Cortex of kidney (tissue), 1 donor: ENCODE measurements at places on chromosomes 2 and 18.

DNA sequence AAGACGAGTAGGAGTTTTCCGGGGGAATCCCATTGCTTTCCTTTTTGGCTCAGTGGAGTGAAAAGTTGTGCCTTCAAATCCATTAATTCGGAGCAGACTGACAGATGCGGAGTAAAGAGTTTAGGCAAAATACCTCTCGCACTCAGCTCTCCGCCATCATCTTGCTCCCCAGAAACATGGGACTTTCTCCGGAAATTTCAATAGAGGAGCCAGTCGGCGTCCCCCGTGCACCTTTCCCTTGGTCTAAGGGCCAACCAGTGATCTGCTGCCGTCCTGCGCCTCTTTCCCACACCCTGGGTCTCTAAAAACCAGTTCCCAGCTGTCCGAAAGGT is 318 bp downstream of the TYW5 start:
- DNase-seq = no peak

- no peak for DNase-seq
Measured at GRCh38 chr2:139353874-139354273, 573.7 kb upstream of the NXPH2 start.

DNA sequence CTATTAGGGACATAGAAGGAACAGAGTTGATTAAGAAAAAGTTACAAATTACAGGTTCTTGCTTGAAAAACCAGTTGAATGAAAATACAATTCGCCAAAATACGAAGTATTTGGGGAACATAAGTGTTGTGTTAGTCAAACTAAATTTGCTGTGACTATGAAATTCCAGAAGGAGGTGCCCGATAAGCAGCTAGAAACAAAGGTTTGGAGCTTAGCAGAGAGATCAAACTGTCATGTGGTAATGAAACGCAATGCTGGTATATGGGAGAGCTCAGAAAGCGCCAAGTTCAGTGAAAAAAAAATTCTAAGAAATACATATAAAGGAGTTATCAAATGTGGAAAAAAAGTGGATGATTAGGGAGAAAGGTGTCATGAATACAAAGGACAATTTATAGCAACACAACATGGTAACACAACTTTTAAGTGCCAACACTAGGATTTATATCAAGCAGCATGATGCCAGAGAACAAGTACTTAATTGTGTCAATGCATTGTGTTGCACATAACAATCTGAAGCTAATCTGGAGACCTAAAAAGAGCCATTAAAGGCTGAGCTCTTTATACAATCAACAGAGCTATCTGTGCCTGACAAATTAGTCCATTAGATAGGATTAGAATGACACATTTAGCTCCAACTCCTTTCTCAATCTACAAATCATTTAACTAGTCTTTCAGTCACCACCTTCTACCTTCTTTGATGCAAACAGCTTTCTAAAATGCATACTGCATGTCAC is 31.2 kb downstream of the SMAD2 start:
- DNase-seq = no peak

DNA sequence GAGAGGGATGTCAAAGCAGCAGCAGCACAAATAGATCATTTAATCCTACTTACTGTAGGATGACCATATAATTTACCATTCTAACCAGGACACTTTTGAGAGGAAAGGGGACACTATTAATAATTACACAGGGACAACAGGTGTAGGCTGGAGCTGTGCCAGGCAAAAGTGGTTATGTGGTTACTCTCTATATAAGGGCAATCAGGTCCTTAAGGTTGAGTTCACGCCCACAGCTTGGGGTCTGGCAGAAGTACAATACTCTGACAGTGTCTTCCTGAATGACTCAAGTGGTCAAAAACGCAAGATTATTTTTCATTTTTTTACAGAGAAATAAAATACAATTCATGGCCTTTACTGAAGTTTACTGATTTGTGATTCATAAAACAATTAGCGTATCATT is 2.8 kb downstream of the PREPL start:
- no peak for DNase-seq

DNA sequence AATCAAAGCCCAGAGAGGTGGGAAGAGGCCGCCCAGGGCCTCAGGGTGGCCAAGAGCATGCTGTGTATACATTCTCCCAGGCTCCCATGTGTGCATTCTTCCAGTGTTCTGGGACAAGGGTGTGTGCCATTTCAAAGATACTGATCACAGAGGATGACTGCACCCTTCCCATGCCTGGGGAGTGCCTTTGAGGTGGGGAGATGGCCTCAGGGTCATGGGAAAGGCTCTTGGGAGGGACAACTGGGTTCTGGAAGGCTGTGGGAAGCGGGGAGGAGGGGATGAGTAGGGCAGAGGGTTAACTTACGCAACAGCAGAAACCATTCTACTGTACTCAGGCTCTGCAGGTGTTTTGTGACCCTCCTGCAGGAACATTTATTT is 40.9 kb downstream of the KLHL29 start:
- no peak for DNase-seq

DNA sequence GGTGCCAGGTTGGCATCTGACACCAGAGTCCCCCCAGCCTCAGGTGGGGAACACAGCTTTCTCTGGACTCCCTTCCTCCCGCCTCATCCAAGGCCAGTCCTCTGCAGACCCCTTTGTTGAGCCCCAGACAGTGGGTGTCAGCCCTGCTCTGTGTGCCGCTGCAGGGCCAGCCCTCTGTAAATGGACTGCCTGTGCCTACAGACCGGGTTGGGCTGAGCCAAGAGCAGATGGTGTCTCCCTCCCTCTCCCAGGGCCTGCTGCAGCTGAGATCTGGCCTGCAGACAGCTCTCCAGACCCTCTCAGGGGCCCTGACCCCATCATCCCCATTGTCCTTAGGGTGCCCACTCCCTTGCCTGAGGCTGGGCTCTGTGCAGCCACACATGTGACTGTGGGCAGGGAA is 160.8 kb downstream of the KLHL29 start:
- DNase-seq = no peak

- DNase-seq = no peak
Measured at GRCh38 chr18:5516841-5517240, 27.0 kb downstream of the EPB41L3 start.

GRCh38 chr18:9665314-9665713 is 42.8 kb upstream of the RAB31 start:
- no peak for DNase-seq

GRCh38 chr2:38056216-38056615 is 19.7 kb downstream of the CYP1B1 start:
- DNase-seq = no peak

GRCh38 chr18:26757263-26758019 is 108.1 kb downstream of the AQP4 start:
- DNase-seq = no peak

GRCh38 chr2:127256381-127256780 is 36.3 kb upstream of the CYP27C1 start:
- DNase-seq = no peak

GRCh38 chr2:126436411-126436810 is 219.5 kb upstream of the GYPC start:
- DNase-seq = no peak

DNA sequence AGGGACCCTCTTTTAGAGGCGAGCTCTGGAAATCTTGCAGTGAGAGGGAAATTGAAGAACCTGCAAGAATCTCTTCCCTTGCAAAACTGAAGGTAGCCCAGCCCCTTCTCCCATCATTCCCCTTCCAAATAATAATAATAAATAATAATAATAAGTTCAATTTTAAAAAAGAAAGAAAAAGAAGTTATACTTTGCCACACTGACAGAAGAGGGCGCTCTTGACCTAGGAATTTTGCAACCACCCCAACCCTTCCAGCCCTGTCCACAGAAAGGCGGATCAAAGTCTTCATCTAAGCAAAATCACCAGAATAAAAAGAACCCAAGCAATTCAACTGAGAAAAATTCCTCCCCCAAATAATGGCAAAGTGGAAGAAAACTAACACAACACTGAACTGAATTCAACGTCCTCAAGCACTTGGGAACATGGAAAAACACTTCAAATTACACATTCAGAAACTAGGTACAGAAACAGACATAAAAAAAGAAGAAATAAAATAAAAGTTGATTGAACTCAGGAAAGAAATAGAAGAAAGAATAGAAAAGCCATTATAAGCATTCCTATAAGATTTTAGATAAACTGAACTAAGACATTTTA is 98.9 kb upstream of the GLS start:
- DNase-seq = no peak

DNA sequence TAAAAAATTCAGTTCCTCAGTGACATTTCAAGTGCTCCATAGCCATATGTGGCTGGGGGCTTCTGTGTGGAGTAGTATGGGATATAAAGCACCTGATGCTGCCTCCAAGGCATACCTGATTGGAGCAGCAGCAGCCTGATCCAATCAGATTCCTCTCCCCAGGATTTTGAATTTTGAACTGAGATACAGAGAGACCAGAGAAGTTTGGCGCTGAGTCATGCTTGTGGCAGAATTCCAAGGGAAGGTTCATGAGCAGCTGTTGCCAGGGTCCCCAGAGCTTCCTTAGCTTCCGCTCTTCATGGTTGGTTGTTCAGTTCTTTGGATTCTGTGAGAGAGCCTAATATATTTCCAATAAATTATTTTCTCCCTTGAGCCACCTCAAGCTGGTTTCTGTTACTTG is 29.0 kb upstream of the CFAP36 start:
- DNase-seq = no peak

DNA sequence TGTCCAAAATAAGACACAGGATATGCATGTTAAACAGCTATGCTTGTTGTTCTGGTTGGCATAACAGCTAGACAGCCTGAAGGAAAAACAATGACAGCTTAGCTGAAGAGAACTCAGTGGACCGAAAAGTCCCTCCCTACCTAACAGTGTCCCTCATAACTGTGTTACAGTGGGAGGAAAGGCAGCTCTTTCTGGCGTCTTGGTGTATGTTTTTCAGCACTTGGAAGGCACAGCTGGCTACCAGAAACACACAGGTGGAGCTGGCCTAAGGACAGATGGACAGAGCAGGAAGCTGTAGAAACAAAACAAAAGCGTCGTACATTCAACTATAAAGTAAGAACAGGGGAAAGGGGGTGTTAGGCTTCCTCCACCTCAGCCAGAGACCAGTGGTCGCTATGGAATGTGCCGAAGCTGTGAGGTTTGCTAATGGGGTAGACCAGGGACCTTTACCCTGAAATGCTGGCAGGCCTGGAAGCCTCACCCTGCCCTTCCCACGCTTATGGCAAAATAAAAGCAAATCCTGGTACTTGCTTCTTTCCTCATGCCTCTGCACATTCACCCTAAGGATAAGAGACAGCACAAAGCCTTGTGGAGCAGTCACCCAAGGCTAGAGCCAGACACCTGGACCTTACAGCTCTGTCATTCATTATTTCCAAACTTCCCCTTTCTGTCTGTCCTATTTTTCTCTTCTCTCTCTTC is 103.5 kb upstream of the TRIB2 start:
- no peak for DNase-seq

DNA sequence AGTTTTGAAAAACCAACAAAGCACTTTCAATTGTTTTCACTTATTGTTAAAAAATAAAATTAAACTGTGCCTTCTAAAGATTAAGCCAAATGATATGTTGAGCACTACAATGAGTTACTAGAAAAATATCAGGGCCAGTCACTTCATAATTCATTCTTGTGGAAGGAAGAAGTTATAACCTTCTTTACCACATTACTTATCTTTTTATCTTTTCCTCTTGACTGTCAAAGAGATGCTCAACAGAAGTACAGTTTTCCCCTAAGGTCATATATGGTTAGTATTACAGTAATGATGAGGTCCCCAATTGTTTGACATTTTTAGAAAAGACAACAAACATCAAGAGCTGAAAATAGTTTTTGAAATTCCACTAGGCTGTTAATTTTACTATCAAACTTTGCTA is 9.4 kb downstream of the PELI1 start:
- DNase-seq = no peak

DNA sequence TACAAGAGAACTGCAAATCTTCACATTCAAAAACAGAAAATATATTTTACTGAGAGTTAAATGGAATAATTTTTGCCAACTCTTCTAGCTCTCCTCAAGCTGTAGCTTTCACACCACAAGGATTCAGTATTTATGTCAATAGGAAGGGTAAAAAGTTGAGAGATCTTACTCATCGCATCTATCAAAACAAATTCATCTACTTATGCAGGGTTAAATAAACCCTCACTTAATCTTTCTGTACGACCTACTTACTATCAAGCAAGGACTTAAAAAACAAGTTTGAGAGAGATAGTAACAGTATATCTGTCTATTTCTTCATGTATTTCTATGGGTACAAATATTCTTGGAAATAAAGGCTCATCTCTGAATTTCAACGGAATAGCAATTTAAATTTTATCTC is 35.5 kb downstream of the SIGLEC15 start:
- DNase-seq = no peak

- no peak for DNase-seq
Measured at GRCh38 chr2:113716291-113716690, 40.2 kb downstream of the SLC35F5 start.

DNA sequence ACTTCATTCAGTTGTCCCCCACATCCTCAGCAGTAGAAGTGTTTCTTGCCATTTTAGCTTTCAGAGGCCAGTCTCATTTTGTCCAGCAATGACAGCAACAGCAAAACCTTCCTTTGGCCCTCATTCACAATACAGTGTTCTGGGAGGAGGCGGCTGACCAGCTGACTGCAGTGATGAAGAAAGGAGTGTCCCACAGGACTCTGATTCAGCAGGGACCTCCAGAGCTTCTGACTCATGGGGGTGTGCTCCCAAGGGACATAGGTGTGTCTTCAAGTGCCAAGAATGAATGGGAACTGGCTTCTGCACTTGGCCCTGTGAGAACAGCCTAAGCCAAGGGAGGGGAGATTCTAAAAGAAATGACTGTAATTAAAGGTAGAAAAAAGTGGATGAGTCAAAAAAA is 147.0 kb upstream of the PELI1 start:
- DNase-seq = no peak

- no peak for DNase-seq
Measured at GRCh38 chr2:84029903-84030575, 429.0 kb downstream of the SUCLG1 start.

- no peak for DNase-seq
Measured at GRCh38 chr2:25885933-25886332, 7.6 kb upstream of the ASXL2 start.

DNA sequence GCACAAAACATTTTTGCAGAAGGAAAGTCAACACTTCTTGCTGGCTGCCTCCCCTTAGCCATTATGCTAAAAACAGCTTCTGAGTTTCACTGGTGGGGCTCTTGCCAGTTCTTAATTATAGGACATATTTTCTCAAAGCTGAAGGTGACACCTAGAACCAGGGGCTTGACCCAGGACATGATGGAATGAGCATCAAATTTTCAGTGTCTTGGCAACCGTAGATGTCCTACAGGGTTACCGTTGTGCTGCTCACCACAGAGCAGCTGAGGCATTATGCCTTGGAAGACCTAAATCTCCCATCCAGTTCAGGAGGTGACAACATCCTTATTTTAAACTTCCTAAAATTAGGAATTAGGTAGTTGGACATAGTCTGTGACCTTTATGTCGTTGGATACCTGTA is 46.7 kb downstream of the TMEM185B start:
- DNase-seq = no peak

- no peak for DNase-seq
Measured at GRCh38 chr2:173969886-173970285, 4.7 kb upstream of the SP3 start.

- DNase-seq = no peak
Measured at GRCh38 chr2:189674374-189675112, at the start of gene ANKAR. TSS of gene ANKAR (plus strand) at chr2:189674670. CDS start at chr2:189676491, 1,821 bp downstream.
